ENCODE measurements at places on chromosomes 5 and 9.
A peak's percentile ranks its signal among the peaks of the same experiment; 100 is the strongest.

DNA sequence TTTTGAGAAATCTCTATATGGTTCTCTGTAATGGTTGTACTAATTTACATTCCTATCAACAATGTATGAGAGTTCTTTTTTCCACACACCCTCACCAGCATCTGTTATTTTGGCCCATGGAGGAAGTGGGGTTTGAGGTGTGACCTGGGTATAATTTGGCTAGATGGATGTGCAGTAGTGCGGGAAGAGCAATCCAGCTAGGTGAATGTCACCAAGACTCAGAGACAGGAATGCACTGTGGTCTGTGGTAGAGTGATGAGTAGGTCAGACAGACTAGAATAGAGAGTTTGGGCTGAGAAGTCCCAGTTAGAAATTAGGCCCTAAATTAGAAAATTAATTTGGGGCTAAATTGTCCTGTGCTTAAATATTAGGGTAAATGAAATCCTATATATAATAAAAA, 32.8 kb upstream of the PIP5K1B start:
- DNase-seq: no peak

DNA sequence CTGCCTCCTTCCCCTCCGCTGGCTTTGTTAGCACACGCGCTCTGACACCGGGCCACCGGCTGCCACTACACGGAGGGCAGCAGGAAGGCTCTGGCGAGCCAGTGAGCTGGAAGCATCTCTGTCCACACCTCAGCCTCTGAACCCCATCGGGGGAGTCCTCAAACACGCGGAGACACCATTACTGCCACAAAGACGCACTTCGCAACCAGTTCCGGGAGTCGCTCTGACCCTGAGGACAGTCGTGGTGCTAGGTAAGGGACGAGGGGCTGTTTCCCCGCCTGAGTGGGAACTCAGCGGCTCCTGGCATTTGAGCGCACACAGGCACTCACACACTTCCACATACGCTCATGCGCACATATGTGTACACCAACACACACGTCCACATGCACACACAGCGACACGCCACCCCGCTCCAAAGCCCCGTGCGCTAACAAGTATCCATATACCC, 160.0 kb downstream of the C9orf152 start:
- DNase-seq: no peak

- no peak for DNase-seq
Observed at GRCh38 chr5:31573494-31574142, 41.5 kb downstream of the C5orf22 start.

DNA sequence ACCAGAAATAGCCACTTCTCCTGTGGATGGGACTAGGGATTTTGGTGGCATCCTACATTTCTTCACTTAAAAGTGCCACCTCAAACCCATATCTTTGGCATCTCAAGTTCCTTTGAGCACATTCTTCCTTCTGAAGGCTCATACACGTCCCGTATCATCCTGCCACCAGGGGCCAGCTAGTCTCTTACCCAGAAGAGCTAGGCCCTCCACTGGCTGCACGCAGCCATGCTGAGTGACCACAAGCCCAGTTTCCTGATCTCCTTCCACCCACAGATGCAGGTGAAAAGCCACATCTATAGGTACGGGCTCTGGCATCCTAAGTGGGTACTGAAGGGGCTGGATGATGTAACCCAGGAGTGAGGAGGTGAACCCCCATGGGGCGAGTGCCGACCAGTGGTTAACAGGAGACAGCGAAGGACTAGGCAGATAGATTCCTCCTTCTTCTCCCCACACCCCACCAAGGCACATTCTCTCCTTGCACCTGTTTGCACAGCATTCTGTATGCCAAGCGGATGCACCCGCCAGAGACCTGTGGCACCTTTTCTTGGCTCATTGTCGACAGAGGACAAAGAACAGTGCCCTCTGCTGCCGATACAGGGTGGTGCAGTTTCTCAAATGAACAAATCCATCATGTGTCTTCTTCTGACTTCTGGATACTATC, 14.4 kb upstream of the SCGB3A1 start:
- DNase-seq: peak; percentile 82

DNA sequence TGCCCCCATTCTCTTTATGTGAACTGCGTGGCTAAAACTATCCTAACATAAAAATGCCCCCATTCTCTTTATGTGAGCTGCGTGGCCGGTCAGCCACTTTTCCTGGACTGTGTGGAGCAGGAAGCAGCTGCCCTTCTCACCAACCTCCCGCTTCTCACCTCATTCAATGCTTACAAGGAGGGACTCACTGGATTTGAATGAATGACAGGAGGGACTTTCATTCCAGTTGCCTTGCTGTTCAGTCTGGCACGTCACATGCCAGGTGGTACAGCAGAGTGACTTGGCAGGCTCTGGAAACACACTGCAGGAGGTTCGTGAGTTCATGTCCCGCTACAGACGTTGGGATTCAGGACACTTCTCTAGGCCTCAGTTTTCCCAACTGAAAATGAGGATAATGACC, 60.2 kb upstream of the NFIL3 start:
- no peak for DNase-seq

DNA sequence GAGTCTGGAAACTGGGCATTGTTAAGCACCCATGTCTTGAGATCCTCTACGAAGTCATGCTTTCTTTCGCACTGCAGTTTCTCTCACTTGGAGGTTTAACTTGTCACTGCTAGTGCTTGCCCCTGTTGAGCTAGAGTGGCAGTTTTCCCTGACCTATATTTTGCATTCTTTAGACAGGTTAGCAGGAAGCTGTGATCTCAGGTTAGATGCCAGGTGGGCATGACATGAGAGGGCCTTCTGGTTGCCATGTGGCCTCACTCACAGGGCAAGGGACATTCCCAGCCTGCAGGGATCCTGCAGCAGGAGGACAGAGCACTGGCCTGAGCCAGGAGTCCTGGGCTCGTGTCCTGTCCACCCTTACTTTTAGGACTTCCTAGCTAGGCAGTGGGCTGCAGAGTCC, 28.6 kb downstream of the SLC36A1 start:
- no peak for DNase-seq

- DNase-seq: no peak
Observed at GRCh38 chr9:14389657-14390056, 75.7 kb upstream of the NFIB start.

- DNase-seq: no peak
Observed at GRCh38 chr9:23073136-23073535, 626.5 kb downstream of the DMRTA1 start.

DNA sequence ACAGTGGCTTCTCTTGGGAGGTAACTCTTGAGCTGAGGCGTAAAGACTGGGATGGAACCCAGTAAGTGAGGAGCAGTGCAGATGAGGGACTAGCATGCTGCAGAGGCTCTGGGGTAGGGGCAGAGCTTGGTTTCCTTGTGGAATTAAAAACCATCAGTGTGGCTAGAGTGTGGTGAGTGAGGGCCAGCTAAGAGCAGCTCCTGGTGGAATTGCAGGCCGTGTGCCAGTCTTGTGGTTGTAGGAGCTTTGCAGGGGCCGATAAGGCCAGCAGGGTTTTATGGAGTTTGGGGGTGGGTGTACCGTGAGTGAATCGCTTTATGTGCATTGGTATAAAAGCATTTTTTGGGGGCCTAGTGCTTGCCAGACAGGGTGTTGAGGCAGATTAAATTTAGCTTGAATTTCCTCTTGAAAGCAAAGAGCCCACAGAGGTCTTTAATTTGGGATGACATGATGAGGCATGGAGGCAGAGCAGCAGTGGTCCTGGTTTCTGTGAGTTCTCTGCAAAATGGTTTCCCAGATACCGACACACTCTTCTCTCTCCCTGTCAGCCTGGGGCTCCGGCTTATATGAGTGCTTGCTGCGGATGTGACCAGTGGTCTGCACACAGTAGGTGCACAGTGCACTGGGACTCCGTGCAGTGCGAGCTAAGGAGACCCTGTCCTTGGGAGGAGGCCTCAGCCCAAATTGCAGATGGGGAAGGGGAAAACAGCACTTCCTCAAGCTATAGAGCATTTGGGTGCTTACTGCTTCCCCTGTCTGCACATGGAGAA, 176.4 kb upstream of the PITX1 start:
- no peak for DNase-seq

- DNase-seq: no peak
Observed at GRCh38 chr9:94445863-94446262, 109.0 kb upstream of the PCAT7 start.

DNA sequence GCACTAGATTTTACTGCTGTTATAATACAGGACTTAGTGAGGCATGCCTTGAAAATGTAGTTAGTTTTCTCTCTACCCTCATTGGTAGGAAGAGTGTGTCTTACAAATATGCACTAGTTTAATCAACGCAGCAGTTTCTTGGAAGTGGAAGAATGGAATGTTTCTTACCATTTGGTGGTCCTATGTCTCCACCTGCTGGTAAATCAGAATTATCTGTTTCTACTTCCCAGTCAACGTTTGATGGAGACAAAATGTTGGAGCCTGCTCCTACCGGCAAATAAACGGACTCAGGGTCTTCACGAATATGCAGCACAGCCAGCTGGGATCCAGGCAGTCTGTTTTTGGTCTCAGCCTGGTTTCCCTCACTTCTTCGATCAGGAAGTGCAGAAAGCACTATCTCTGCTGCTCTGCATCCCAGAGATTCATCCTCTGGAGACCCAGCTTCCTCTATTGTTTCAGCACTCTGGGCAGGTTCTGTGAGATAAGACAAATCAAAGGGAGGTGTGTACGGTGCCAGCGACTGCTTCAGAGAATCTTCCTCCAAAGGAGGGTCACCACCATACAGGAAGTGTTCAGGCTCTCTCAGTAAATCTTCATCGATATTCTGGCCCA, 59.5 kb upstream of the PCA3 start:
- no peak for DNase-seq

DNA sequence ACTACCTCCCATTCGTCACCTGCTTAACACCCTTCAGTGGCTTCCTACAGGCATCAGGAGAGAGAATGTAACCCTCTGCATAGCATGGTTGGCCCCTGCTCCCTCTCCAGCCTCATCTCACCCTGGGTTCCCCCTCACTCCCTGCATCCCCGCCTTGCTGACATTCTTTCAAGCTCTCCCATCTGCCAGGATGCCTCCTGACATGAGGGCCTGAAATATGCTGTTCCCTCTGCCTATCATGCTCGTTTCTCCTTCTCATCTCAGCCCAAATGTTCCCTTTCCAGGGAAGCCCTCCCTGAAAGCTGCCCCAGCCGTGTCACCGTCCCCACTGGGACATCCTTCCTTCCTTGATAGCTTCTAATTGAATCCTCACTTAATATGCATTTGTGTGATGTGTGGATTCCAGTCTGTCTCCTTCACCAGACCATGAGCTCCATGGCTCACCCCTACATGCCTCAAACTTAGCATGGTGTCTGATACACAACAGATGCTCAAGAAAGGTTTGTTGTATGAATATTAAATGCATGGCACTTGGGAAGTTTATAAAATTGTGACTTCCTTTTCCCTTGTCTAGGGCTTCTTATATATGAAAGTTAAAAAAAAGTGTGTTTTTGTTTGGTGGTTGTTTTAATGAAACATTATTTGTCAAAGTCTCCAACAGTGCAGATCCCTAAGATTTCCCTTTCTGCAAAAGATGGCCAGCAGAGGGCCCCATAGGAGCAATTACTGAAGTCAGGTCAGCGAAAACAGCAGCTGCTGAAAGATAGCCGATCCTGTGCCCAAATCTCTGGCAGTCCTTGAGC, 7.3 kb upstream of the C5orf58 start:
- peak; percentile 84 for DNase-seq

GRCh38 chr9:109652971-109653370, 127.0 kb upstream of the PALM2AKAP2 start:
- no peak for DNase-seq

- no peak for DNase-seq
Observed at GRCh38 chr5:148937830-148938521, 111.6 kb downstream of the ADRB2 start.

GRCh38 chr9:136853596-136854112, 1.5 kb downstream of the MAMDC4 start:
- DNase-seq: no peak

GRCh38 chr9:100020121-100020795, 78.5 kb downstream of the ERP44 start:
- no peak for DNase-seq

GRCh38 chr5:2166306-2166978, 283.7 kb upstream of the IRX4 start:
- DNase-seq: no peak

DNA sequence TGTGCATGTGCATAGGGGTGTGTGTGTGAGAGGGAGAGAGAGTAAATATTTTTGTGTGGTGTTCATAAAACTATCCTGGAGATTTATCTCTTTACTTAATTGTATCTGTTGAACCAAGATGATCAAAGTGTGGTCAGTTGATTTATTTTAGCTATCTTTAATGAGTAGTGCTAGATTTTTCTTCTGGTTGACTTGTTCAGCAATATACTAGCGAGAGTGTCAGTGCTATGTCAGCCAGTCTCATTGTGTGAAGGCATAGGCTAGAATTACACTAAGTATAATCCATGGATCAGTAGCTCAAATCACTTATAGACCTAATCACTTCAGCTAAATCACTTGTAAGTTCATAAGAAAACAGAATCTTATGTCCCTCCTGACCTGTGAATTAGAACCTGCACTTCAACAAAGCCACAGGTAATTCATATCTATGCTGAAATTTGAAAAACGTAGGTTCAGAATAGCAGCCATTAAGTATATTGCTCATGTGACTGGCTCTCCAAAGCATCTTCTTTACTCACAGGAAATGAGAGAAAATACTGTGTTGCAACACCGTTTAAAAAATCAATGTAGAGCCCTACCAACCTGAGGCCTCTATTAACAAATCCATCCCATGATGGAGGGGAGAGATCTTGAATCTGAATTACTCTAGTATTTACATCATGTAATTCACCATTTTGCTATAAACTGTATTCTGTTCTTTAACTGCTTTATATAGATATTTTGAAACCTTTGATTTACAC, 203.1 kb upstream of the ACTBL2 start:
- DNase-seq: no peak

GRCh38 chr9:35490155-35490909, 421 bp downstream of the RUSC2 start:
- DNase-seq: peak; percentile 33

GRCh38 chr9:117145811-117146490, 268.9 kb downstream of the ASTN2 start:
- DNase-seq: no peak

DNA sequence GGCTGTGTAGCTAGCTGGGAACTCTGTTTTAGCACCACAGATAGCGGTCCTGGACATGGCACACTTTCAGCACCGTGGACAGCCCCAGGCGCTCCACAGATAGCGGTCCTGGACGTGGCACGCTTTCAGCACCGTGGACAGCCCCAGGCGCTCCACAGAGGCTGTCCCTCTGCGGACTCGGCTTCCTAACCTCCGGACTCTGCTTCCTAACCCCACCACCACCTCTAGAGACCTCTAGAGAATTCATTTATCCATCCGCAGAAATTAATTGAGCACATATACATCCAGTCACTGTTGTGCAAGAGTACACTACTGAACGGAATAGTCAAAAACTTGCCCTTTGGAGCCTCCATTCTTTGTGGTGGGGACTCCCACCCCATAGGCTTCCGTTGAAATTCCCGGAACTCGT, 27.4 kb downstream of the UNC5A start:
- DNase-seq: peak; percentile 85

DNA sequence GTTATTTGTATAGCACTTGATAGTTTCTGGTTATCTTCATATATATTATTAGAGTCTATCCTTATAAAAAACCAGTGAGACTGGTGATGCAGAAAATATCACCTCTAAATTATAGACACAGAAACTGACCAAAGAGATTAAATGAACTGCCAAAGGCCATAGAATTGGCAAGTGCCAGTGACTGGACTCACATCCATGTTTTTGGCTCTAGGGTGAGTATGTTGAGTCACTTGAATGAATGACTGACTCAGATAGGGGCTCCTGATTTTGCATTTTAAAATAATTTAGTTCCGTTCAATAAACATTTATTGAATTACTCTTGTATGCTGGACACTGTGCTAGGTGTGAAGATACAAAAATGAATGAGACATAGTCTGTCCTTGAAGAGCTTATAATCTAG, 70.7 kb downstream of the NR2F1 start:
- no peak for DNase-seq

GRCh38 chr9:114681594-114682332, at the start of gene TEX48:
Gene TEX48, minus strand, starts transcription at chr9:114682192. Its CDS starts 10,469 bp downstream, at chr9:114671723.
- DNase-seq: peak; percentile 87

Measured in activated T-cell treated with anti-CD3 and anti-CD28 coated beads, Interleukin-2, amount 50 U/mL, for 48 hours (primary cell).